ENCODE measurements at places on chromosomes 11 and 22.

DNA sequence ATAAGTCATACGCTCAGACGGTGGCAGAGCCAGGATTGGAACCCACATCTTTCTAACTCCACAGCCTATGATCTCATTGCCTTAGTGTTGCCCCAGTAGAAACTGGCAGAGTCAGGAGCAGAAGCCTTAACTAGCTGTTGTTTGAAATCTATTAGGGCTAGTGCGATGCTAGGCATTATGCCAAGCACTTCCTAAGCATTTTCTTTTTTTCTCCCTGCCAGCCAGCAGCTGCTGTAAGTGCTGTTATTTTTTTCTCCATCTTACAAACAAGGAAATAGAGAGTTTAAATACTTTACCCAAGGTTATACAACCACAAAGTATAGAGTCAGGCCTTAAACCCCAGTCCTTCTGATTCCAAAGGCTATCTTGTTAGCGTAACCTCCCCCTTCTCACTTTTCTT lies 161.0 kb upstream of the SORL1-AS1 start:
- no peak for DNase-seq

- peak; percentile 24 for DNase-seq
Measured at GRCh38 chr11:33692013-33692504, 8.6 kb downstream of the C11orf91 start.

DNA sequence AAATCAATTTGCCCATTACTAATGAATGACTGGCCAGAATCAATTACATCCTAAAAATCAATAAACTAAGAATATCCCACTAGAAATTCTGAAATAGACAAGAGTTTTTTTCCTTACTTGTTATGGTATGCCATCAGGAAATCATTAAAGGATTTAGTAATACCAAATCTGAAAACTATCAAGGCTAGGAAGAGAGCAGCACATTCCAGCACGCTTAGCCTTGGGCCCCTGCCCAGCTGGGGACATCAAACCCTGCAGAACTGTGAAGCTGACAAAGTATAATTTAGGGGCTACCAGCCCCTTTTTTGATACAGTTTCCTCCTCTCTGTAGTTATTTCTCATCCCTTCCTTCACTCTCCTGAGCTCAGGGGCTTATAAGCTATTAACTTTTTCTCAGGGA lies 247.8 kb upstream of the ZC3H12C start:
- no peak for DNase-seq

DNA sequence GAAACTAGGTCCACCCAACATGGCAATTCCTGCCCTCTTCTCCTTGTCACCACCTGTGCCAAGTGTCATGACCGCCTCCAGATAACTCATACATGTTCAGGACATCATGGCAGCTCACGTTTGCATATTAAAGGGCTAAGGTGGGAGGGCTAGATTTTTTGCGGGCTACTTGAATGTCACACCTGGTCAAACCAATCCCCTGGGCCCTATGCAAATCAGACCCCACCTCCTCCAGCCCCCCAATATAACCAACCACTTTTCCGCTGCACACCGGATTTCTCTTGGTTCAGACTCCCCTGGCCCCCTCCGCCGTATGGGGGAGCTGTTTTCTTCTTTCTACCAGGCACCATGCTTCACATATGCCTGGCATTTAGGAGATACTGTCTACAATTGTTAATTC lies 12.6 kb downstream of the UPB1 start:
- DNase-seq, result no peak

- DNase-seq, result no peak
Measured at GRCh38 chr11:19351426-19351825, 110.7 kb upstream of the E2F8 start.

- no peak for DNase-seq
Measured at GRCh38 chr11:107591378-107592230, 657 bp downstream of the ELMOD1 start.

DNA sequence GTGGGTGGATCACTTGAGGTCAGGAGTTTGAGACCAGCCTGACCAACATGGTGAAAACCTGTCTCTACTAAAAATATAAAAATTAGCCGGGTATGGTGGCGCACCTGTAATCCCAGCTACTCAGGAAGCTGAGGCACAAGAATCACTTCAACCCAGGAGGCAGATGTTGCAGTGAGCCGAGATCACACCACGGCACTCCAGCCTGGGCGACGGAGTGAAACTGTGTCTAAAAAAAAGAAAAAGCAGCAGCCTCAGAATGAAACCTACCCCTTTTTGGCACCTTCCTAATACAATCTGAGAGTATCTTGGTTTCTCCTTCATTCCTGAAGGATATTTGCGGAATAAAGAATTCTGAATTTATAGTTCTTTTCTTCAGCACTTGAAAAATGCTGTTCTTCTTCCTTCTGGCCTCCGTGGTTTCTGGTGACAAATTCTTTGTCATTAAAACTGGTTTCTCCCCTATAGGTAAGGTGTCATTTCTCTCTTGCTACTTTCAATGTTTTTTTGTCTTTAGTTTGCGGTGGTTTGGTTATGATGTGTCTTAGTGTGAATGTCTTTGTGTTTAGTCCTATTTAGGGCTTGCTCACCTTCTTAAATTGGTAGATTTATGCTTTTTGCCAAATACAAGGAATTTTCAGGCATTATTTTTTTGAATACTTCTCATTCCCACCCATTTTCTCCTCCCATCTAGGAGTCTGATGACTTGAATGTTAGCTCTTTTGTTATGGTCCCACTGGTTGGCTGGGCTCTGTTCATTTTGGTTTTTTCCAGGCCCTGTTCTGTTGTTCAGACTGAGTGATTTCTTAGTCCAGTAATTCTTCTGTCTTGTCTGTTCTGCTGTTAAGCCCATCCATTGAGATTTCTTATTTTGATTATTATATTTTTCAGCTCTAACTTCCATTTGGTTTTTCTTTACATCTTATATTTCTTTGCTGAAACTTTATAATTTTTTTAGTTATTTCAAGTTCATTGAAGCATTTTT lies 15.4 kb downstream of the ASRGL1 start:
- DNase-seq, result no peak

DNA sequence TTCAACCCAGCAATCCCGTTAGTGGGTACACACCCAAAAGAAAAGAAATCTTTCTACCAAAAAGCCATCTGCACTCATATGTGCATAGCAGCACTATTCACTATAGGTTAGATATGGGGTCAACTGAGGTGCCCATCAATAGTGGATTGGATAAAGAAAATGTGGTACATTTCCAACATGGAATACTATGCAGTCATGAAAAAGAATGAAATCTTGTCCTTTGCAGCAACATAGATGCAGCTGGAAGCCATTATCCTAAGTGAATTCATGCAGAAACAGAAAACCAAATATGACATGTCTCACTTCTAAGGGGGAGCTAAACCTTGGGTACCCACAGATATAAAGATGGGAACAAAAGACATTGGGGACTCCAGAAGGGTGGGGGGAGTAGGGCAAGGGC lies 1.9 kb upstream of the ARHGAP8 start:
- no peak for DNase-seq

DNA sequence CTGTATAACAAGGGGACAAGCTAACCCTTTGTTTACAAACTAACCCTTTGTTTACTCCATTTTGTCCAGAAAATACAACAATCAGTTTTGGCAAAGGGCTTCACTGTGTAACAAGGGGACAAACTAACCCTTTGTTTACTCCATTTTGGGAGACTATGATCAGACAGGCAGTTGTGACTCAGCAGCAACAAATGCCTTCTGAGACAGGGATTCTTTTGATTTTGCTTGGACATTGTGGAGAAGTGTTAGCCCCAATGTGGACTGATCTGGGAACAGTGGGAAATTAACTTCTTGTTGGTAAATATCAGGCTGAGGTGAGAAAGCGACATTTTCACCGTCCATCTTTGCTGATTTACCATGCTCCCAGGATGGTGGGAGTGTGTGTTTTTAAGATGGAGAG lies 983 bp downstream of the EHF start:
- no peak for DNase-seq

- no peak for DNase-seq
Measured at GRCh38 chr22:21917181-21917958, 35.3 kb downstream of the PPM1F start.

- DNase-seq, result no peak
Measured at GRCh38 chr22:43227239-43227630, 40.3 kb upstream of the TTLL12 start.

DNA sequence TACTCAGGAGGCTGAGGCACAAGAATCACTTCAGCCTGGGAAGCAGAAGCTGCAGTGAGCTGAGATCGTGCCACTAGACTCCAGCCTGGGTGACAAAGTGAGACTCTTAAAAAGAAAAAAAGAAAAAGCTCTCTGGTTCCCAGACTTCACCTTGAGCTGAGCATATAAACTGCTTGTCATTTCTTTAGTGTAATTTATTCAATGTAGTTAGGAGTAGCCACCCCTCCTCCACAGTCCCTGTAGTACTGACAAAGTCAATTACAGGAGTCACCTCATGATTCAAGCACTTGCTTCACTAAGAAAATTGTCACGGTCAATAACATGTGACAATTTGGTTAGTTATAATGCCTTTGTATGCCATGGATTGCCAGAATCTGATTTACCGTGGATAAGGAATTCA lies 7.2 kb downstream of the OR4D10 start:
- DNase-seq, result no peak

DNA sequence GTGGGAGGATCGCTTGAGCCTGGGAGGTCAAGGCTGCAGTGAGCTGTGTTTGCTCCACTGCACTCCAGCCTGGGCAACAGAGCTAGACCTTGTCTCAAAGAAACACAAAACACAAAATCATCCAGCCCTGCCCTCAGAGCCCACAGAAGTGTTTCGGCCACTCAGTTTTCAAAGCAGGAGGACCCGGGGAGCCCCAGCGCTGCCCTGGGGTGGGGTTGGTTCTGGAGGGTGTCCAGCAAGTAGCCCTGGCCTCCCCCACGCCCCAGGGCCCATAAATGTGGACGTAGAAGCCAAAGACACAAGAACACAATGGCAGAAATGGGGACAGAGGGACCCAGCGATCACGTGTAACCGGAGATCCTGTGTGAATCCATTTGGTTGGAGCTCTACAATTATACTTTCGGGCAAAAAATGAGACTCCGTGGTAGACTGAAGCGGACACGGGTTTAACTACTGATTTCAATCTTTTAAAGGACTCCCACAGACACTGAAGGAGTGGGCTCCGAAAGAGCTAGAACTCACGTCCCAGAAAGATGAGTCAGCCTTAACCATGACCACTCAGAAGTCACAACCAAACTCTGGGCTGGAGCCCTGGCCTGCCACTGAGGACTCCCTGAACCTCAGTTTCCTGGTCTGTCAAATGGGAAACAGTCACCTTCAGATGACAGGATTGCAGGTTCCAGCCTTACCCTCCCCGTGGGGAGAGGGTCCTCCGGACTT lies 9.0 kb upstream of the CYTH4 start:
- no peak for DNase-seq

- DNase-seq, result no peak
Measured at GRCh38 chr11:116928102-116928777, 90.8 kb upstream of the APOA1 start.

- DNase-seq, result peak; percentile 89
Measured at GRCh38 chr11:22491555-22492225, 133.9 kb downstream of the FANCF start.

DNA sequence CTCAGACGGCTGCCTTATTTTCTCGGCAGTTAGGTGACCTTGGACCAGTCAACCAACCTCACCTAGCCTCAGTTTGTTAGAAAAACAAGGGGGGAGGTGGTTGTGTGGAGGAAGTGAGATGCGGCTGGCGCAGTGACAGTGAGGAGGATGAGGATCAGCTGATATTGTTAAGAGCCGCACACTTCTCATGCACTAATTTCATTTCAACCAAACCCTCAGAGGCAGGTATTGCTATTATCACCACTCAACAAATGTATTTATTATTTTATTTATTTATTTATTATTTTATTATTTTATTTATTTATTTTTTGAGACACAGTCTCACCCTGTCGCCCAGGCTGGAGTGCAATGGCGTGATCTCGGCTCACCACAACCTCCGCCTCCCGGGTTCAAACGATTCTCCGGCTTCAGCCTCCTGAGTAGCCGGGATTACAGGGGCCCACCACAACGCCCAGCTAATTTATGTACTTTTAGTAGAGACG lies 2.1 kb downstream of the LGALS1 start:
- DNase-seq, result no peak

DNA sequence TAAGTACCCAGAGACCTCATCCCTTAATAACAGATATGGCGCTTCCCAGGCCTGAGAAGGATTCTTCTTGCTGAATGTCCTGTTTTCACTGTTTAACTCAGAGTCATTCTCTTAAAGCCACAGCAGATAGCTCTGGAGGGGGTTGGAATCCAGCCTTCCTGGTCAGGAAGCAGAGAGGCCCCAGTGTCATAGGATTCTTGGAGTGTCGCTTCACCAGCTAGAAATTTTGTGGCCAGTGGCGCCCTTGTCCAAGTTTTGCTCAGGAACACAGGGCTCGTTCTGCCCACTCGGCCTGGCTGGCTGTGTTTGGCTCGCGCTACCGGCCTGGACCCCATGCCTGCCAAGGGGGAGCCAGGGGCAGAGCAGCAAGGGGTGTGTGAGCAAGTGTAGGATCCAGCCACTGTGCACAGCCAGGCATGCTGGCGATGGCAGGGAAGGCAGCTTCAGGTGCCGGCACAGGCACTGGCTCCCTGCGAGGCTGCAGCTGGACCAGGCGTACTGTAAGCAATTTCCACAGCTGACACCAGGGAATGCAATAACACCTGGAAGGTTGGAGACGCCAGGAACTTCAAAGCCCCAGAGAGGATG lies 214.8 kb upstream of the SESN3 start:
- no peak for DNase-seq

GRCh38 chr11:99020352-99021225 lies at the start of gene CNTN5:
TSS of gene CNTN5 (plus strand) at chr11:99020949.
- peak; percentile 53 for DNase-seq

DNA sequence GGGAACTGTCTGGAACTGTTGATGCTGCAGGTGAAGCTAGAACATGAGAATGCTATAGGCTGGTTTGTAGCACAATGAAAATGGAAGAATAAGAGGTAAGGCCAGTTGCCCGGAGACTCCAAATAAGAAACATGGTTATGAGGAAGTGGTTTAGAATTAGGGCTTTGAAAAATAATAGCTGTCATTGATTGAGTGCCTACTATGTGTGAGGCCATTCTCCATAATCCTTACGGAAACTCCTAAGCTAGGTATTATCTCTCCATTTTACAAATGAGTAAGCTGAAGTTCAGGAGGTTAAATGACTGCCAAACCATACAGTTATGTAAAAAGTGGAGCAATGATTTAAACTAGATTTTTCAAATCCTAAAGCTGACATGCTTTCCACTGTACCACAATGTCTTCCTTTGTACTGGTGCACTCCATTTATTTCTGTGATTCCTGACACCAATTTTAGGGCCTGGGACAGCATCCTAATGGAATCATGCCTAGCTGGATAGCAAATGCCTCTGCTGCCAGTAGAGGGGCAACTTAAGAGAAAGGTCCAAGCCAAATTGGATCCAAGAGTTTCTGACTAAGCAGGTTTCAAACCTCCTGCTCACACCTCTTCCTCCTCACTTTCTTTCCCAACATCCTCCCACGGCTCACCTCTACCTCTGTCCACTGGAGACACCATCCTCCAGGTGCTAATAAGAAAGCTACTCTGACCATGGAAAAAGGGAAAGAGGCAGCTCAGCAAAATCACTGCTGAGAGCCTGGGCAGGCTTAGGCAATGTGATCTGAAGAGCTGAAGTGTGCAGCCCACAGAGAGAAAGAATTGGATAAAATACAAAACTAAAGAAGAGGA lies 46.9 kb upstream of the PICALM start:
- no peak for DNase-seq

GRCh38 chr11:58609723-58610122 lies 12.7 kb upstream of the CNTF start:
- DNase-seq, result no peak

- no peak for DNase-seq
Measured at GRCh38 chr22:19634226-19634975, 79.9 kb upstream of the SEPTIN5 start.
